CD4-positive, alpha-beta T cell (primary cell): ENCODE measurements at places on chromosomes 1 and 21.

DNA sequence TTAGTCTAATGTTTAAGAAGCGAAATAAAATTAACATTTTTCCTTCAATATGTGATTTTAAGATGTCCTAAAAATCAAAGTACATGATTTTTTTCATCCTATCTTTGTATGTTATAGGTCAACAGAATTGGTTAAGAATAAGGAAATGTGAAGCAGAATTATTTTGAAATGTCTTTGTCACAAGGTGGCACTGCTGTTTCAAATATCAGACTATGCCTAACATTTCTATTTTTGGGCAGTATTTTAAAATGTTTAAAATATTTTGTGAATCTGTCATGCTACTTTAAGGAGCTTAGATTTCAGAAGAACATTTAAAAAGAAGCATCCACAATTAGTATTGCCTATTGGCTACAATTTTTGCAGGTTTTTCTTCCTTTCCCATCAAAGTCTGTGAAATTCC lies 38.7 kb downstream of the AMY1C start:
- no peak overlapping the region for H3K27ac ChIP-seq
- no peaks in the 10 kb centered on the region for H3K4me1 ChIP-seq
- H3K27me3 ChIP-seq = no peaks in the 10 kb centered on the region
- DNase-seq = no peak

GRCh38 chr1:3245768-3246167 lies 176.8 kb downstream of the PRDM16 start:
- H3K27me3 ChIP-seq = peaks cover 8% of the 10 kb centered on the region
- H3K4me1 ChIP-seq = no peaks in the 10 kb centered on the region
- H3K36me3 ChIP-seq = no peaks in the 10 kb centered on the region
- H3K4me3 ChIP-seq = no peak overlapping the region
- no peak for DNase-seq

GRCh38 chr1:232033285-232033684 lies 406.7 kb downstream of the DISC1 start:
- no peaks in the 10 kb centered on the region for H3K27me3 ChIP-seq
- no peaks in the 10 kb centered on the region for H3K4me1 ChIP-seq
- H3K36me3 ChIP-seq = no peaks in the 10 kb centered on the region
- DNase-seq = no peak
- no peak overlapping the region for H3K27ac ChIP-seq

- no peak overlapping the region for H3K27ac ChIP-seq
- no peak overlapping the region for H3K4me3 ChIP-seq
- DNase-seq = no peak
These were observed 41.5 kb downstream of the STYXL2 start for GRCh38 chr1:167135281-167135840.

GRCh38 chr1:109892561-109893368 lies 17.9 kb upstream of the CSF1 start:
- no peaks in the 10 kb centered on the region for H3K36me3 ChIP-seq
- no peak overlapping the region for H3K27ac ChIP-seq
- peaks cover 22% of the 10 kb centered on the region for H3K4me1 ChIP-seq
- no peaks in the 10 kb centered on the region for H3K27me3 ChIP-seq

- no peak overlapping the region for H3K27ac ChIP-seq
- H3K4me1 ChIP-seq = no peaks in the 10 kb centered on the region
- H3K4me3 ChIP-seq = no peak overlapping the region
These were observed 40.9 kb downstream of the CMPK1 start for GRCh38 chr1:47374501-47374900.

DNA sequence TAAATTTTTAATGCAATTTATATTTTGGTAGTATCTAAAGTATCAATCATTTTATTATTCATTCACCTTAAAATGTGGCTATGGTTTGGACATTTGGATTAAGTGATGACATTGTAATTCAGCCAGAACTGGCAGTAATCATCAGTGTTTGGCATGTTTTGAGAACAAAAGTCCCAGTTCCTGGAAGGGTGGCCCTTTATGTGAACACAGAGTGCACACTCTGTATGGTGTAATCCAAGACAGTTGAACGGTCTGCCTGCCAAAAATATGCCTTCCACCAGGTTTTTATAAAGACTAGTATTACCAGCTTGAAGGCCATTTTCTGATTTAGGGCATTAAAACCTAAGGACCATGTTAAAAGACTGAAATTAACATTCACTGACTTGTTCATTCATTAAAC lies 448.7 kb downstream of the LTN1 start:
- H3K4me3 ChIP-seq = no peak overlapping the region
- no peak for DNase-seq
- no peak overlapping the region for H3K27ac ChIP-seq
- H3K27me3 ChIP-seq = no peaks in the 10 kb centered on the region
- H3K4me1 ChIP-seq = no peaks in the 10 kb centered on the region
- no peaks in the 10 kb centered on the region for H3K36me3 ChIP-seq

DNA sequence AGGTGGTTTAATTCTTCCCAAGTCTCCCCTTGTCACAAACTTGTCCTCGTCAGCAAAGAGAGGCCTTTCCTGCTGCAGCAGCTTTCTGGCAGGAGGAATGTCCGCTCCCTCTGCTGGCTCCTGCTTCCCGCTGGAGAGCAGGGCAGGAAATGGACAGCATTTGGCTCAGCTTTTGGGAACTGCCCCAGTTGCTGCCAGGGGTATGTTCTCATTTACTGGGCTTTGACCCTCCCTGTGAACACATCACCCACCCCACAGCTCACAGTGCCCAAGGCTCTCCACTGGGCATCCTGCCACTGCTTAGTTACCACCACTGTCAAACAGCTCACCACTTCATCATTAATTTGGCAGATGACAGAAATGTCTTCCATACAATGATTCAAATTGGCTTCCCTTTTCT lies 75.4 kb downstream of the MRPL37 start:
- H3K27ac ChIP-seq = no peak overlapping the region
- no peaks in the 10 kb centered on the region for H3K27me3 ChIP-seq
- H3K4me1 ChIP-seq = peaks cover 43% of the 10 kb centered on the region

DNA sequence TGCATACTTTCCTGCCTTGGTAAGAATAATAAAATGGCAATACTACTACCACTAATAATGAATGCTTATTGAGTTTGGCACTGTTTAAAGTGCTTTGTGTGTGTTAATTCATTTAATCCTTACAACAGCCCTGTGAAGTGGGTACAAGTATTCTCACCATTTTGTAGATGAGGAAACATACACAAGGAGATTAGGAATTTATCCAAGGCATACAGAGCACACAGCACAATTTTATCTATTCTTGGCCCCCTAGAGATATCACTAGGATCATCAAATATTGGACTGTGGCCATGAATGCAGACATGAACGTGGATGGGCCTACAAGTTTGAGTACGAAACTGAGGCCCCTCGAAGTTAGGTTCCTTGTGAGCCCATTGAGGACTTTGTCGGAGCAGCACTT lies 39.5 kb downstream of the TENT5C start:
- no peak overlapping the region for H3K4me3 ChIP-seq
- peaks cover 28% of the 10 kb centered on the region for H3K4me1 ChIP-seq
- H3K36me3 ChIP-seq = no peaks in the 10 kb centered on the region
- DNase-seq = no peak
- H3K27ac ChIP-seq = no peak overlapping the region

GRCh38 chr1:228081144-228081543 lies 1.4 kb upstream of the ARF1 start:
- no peaks in the 10 kb centered on the region for H3K27me3 ChIP-seq
- H3K4me1 ChIP-seq = peaks cover 51% of the 10 kb centered on the region
- DNase-seq = no peak
- peaks cover 6% of the 10 kb centered on the region for H3K36me3 ChIP-seq
- peak overlapping the region; percentile 80 for H3K4me3 ChIP-seq

- no peak overlapping the region for H3K27ac ChIP-seq
- H3K36me3 ChIP-seq = peaks cover 5% of the 10 kb centered on the region
- H3K4me3 ChIP-seq = no peak overlapping the region
- no peaks in the 10 kb centered on the region for H3K4me1 ChIP-seq
- DNase-seq = no peak
These were observed 62.3 kb upstream of the EDN2 start for GRCh38 chr1:41546833-41547135.

DNA sequence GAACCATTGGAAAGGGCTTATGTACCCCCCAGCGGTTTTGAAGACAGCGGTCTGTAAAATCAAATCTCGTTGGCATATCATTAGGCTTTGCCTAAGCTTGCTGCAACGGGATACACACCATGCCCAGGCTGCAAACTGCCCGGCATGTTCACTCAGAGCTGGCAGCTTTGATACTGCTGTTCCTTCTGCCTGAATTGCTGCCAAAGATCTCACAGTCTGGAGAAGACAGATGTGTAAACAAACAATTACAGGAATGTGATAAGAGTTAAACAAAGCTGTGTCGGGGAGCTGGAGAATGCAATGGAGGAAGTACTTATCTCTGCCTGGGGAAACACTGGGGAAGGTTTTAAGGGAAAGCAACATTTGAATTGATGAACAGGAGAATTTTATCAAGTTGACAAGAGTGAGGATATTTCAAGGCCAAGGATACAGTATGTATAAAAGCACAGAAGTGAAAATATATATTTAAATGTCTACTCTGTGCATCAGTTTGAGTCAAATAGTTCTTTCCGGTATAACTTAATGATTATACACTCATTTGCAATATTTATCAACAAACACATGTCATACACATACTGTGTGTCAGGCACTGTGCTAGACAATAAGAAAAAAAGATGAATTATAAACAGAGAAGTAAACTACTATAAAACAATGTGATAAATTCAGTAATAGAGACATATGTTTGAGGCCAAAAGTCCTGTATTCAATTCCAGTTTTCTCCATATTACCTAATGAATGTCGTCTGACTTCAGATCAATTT lies 29.9 kb downstream of the CHML start:
- no peaks in the 10 kb centered on the region for H3K27me3 ChIP-seq
- no peak for DNase-seq
- no peaks in the 10 kb centered on the region for H3K36me3 ChIP-seq
- no peak overlapping the region for H3K27ac ChIP-seq
- no peaks in the 10 kb centered on the region for H3K4me1 ChIP-seq

DNA sequence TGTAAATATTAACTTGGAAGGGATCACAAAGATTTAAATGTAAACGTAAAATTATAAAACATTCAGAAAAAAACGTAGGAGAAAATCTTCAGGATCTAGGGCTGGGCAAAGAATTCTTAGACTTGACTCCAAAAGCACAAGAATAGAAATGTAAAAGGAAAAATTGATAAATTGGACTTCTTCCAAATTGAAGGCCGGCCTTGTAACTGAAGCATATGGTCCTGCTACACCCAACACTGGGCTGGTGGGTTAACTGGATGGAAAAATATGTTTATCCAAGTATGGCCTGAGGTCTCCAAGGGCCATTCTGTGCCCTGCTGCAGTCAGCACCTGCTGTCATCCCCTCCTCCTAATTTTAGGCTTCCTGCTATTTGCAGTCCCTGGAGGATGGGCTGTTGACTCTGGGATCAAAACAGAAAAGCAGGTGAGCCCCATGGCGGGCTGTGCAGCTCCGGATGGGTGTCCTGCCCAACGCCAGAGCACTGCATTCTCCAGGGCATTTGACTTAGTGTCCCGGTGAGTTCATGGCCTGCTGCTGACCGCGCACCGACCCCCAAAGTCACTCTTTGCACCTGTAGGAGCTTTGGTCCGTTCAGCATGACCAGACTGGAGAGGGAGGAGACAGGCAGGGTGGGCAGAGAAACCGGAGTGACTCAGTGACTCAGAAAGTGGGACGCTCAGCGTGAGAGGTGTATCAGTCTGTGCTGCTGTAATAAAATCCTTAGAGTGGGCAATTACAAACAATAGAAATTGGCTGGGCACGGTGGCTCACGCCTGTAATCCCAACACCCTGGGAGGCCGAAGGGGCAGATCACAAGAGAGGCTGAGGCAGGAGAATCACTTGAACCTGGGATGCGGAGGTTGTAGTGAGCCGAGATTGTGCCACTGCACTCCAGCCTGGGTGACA lies 6.1 kb upstream of the AIRE start:
- no peaks in the 10 kb centered on the region for H3K27me3 ChIP-seq
- no peaks in the 10 kb centered on the region for H3K4me1 ChIP-seq
- DNase-seq = no peak
- no peak overlapping the region for H3K4me3 ChIP-seq

DNA sequence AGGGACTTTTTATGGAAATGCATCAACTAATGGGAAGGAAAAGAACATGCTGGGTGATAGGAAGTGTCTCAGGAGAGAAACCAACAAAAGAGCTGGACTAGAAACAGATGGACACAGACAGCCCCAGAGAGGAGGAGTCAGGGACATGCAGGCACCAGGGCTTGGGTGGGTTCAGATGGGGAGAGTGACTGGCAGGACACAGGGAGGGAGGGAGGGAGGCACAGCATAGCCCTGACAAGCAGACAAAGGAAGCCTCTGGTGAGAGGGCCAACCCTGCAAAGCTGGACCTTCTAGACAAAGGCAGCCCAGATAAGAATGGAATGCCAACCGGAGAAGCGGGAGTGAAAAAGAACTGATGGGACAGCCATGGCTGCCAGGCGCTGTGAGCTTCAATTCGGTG lies 568.8 kb downstream of the AJAP1 start:
- peaks cover 2% of the 10 kb centered on the region for H3K27me3 ChIP-seq
- H3K27ac ChIP-seq = no peak overlapping the region
- H3K4me1 ChIP-seq = no peaks in the 10 kb centered on the region

DNA sequence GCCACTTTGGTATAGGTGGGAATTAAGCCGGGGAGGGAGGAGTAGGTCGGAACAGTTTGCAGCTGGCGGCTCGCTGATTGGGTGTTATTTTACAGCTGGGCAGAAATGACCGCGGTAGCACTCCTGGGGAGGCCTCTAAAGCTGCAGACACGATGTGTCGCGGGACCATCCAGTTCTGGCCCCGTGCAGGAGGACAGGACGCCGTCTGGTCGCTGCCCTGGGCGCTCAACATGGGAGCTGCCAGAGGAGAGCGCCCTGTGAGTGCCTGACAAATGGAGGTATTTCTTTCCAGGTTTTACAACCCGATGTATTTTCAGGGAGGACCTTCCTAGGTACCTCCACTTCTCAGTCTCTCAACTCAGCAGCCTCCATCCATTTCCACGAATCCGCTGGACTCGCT lies 46.2 kb downstream of the CDC7 start:
- H3K4me3 ChIP-seq = no peak overlapping the region
- H3K27ac ChIP-seq = peak overlapping the region; percentile 80
- no peaks in the 10 kb centered on the region for H3K27me3 ChIP-seq
- peaks cover 48% of the 10 kb centered on the region for H3K4me1 ChIP-seq
- no peak for DNase-seq

GRCh38 chr1:87305762-87306161 lies 22.9 kb upstream of the LMO4 start:
- H3K36me3 ChIP-seq = no peaks in the 10 kb centered on the region
- no peak overlapping the region for H3K4me3 ChIP-seq
- peaks cover 3% of the 10 kb centered on the region for H3K27me3 ChIP-seq
- H3K27ac ChIP-seq = no peak overlapping the region
- no peak for DNase-seq
- no peaks in the 10 kb centered on the region for H3K4me1 ChIP-seq
